ENCODE measurements at places on chromosomes 5 and 9. TPM values are rescaled to one million over a fixed set of nuclear protein-coding genes. Genes with fewer than 3 reads are reported as not detected.

ACSL6 gene
- 0.22 TPM for total RNA-seq

TMEM203 gene
- total RNA-seq, result 43.9 TPM

PIP5KL1 gene
- 1.6 TPM for total RNA-seq

CDH9 gene
- not detected for total RNA-seq
